ENCODE measurements at places on chromosomes 11 and 22. TPM values are rescaled to one million over a fixed set of nuclear protein-coding genes. Genes with fewer than 3 reads are reported as not detected.

LRRC10B gene
- total RNA-seq: 0.98 TPM

OR52I2 gene
- total RNA-seq: not detected

SLC22A8 gene
- not detected for total RNA-seq

CSNK2A3 gene
- total RNA-seq: not detected

NCR3LG1 gene
- 1.0 TPM for total RNA-seq

OR6A2 gene
- total RNA-seq: not detected

MPEG1 gene
- total RNA-seq: 9.8 TPM

ZP1 gene
- total RNA-seq: not detected

EMID1 gene
- total RNA-seq: 9.9 TPM

CSF2RB gene
- 14.1 TPM for total RNA-seq

BBOX1 gene
- total RNA-seq: 0.84 TPM

GRCh38 chr11:92397221-92397755, 172.7 kb downstream of the FAT3 start:
- DNase-seq: no peak

DNA sequence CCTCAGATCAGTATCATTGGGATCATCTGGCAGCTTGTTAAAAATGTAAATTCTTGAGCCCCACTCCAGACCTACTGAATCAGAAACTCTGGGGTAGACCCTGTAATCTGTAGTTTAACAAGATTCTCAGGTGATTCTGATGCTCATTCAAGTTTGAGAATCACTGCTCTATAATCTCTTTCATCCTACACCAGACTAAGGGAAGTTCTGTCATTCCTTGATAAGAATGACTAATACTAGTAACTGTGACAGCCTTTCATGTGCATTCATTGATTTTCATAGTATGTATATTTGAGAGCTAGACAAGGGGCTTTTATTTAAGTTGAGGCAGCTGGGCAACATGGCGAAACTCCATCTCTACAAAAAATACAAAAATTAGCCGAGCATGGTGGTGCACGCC, 30.0 kb downstream of the NAT10 start:
- DNase-seq: no peak

- DNase-seq: no peak
Measured at GRCh38 chr22:38314933-38315822, 2.1 kb downstream of the CSNK1E start.

DNA sequence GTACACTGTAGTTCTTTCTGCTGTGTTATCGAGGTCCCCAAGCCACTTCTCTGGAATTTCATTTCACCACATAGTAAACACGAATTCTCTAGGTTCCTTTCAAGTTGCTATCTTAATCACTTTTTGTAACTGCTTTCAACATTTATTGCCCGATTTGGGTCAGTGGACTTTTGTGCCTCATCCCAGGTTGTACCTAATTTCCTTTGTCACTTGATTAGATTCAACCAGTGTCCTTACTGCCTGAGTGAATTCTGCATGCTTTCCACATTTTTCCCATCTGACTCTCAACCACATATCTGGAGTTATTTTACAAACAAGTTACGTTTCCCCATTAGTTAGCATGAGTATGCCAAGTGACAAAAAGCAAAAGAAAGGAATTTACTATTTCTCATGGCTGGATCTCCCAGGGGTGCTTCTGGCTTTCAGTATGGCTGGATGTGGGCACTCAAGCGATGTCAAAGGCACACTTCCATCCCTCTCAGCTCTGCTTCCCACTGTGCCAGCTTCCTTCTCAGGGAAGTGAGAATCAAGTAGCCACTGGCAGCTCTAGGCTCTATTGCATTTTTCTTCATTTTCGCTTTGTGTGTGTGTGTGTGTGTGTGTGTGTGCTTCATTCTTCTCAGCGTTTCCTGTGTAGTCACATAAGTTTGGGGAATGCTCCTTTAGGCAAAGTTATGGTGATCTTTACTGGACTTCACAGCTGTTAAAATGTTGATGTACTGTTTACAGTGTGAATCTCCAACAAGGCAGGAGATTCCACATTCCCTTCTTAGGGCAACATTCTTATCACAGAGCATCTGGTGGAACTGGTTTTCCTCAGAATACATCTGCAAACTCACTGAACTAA, 128.9 kb downstream of the DBX1 start:
- DNase-seq: no peak

GRCh38 chr11:16612566-16613261, 125.7 kb upstream of the C11orf58 start:
- no peak for DNase-seq

DNA sequence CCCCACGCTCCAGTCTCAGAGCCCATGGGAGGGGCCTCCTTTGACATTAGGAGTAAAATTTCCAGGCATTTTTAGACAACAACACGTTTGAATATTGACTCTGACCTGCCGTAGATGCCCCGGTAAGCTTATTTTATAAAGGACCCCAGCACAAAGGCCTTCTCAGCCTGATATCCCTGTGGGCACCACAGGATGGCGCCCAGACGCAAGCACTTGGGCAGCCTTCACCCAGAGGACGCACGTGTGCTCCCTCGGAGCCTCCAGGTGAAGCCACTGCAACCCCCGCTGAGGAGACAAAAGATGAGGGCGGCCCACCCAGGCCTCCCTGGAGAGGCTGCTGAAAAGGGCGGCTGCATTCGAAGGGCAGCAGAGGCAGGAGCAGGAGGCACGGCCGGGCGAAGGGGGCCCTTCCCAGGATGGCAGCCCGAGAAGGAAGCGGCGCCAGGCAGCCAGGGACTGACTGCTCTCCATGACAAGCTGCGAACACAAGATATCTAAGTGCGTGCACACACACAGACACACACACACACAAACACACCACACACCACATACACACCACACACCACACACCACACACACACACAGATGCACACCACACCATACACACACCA, 15.2 kb upstream of the TH start:
- no peak for DNase-seq

- DNase-seq: no peak
Measured at GRCh38 chr11:120842195-120842594, 181.7 kb upstream of the TBCEL start.

DNA sequence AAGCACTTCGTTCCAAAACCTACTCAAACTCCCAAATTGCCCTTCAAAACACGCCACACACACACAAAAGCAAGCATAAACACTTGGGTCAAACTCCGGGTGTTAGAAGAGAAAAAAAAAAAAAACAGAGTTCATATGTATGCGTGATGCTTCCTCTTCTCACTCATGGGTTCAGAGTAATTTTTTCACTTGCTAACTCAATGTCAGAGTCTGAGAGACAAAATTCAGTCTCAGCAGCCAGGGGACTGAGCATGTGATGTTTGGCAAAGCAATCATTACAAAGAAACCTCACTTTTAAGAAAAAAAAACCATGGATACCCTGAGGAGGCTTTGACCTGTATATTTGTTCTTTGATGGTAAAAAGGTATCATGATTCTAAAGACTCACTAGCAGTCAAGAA, 461.7 kb downstream of the NTM start:
- no peak for DNase-seq

DNA sequence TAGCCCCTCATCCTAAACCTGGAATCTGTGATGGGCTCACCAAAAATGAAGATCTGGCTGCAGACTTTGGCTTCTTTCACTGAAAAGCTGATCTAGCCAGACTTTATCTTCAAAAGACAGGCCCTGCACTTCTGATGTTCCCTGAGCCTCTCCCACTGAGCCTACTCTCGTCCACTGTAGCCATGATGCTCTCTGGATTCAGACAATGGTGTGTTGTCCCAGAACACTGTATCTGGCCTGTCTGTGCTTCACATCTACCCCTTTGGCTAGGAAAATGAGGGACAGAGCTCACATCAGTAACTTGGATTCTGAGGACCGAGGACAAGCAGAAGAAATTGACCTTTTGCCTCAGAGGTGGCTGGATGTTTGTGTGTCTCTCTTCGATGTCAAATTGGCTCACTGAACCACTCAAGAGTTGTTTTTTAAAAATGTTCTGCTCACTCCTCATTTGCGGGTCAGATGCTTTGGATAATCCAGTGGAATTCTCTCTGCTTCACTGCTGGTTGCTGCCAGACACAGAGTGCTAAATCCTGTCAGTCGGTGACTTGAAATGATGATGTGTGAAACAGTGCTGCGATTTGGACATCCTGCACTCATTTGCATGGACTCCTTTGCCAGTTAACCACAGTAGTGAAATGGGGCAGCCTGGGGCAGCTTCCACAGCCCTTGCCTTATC, 67.5 kb downstream of the ARFGAP2 start:
- DNase-seq: no peak

- DNase-seq: no peak
Measured at GRCh38 chr11:13140028-13140870, 131.1 kb downstream of the RASSF10 start.

- no peak for DNase-seq
Measured at GRCh38 chr22:40976866-40977700, 25.9 kb downstream of the RBX1 start.

DNA sequence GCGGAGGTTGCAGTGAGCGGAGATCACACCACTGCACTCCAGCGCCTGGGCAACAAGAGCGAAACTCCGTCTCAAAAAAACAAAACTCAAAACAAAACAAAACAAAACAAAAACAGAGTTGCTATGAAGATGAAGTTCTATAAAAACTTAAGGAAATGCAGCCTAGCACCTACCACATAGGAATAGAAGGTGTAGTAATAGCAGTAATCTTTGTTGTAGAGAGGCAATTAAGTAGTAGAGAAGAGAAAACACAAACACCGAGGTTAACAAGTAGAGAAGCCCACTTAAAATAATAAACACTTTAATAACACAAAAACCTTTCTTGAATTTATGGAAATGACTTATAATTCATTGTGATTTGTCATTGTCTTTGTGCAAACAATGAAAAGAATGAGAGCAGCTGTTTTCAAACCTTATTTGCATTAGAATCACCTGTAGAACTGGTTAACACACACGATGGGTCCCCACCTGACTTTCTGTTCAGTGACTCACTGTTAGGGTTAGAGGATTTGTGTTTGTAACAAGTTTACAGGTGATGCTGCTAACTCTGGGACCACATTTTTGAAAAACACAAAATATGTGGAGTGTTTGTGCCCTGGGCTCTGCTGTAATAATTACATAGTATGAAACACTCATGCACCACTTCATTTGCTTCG, 43.1 kb downstream of the TYR start:
- no peak for DNase-seq

- DNase-seq: no peak
Measured at GRCh38 chr11:83222499-83222898, 29.0 kb downstream of the ANKRD42 start.

- no peak for DNase-seq
Measured at GRCh38 chr11:123163621-123164020, 31.4 kb downstream of the CLMP start.

- no peak for DNase-seq
Measured at GRCh38 chr22:49370627-49371301, 456.9 kb downstream of the BRD1 start.

DNA sequence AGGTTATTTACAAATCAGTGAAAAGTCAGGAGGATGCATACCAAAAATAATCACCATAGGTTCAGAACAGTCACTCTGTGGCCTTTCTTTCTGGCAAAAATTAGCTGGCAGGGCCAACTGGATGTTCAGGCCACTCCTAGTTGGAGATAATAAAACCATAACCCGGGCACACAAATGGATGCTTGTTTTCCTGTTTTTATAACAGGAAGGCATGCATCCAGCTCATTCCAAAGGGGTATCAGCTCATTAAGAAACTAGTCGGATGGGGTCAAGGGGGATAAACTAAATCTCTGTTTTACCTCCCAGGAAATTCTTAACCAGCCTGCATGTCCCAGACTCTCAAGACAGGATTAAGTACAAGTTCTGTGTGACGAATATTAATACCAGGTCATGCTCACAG, 81.0 kb downstream of the FBXO7 start:
- no peak for DNase-seq

GRCh38 chr22:25833091-25833490, 91.1 kb downstream of the MYO18B start:
- DNase-seq: no peak

GRCh38 chr11:121777056-121777455, 324.3 kb upstream of the SORL1-AS1 start:
- DNase-seq: no peak

GRCh38 chr22:39290724-39291161, 28.7 kb downstream of the RPL3 start:
- peak; percentile 66 for DNase-seq

DNA sequence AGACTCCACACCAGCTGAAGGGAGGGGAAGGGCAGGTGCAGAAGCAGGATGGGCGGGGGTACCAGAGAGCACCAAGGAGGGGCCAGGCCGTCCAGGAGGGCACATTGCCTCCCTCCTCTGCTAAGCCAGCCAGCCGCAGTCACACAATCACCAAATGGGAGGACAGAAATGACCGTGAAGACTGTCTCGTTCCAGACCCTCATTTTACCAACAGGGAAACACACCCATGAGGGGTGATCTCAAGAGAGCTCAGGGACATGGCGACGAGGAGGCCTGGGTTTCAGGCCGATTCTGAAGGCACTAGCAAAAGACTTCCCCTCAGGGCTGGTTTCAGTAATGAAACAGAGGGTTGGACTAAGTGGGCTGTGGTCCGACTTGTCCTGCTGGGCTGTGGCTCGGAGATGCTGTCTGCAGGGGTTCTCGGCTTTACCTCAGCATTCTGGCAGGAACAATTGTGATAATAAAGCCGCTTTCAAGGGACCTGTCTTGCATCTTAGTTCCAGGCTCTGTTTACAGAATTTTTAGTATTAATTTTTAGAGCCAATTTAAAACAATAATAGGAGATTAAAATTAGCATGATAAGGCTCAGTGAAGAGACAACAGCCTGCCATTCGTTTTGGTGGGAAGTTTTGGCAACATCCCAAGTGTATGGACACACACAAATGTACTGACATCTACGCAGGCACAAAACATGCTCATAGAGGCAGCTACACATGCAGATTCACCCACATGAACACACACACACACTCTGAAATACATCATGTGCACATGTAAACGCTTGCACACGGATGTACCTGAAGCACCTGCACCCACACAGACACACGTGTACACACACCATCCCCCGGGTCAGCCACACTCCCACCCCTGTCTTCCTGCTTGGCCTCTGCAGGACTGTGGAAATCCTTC, 2.0 kb upstream of the B3GAT1 start:
- DNase-seq: no peak

GRCh38 chr11:6391537-6392134, 1.4 kb downstream of the SMPD1 start:
- no peak for DNase-seq

GRCh38 chr22:34966980-34967565, 98.9 kb upstream of the ISX start:
- DNase-seq: no peak

DNA sequence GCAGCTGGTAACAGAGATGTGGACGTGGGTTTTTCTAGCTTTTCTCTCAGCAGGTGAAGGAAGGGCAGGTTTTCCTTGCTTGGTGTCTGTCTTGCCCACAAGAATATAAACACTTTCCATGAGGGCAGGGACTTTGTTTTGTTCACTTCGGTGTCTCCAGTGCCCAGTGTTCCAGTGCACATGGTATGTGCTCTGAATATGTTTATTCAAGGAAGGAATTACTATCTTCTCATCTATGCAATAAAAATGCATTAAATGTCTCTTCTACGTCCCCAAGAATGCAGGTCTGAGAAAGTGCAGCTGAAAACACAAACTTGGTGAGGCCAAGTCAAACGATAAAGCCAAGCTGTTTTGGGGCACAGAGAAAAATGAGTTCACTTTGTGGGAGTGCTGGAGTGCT, 56.3 kb upstream of the PLET1 start:
- no peak for DNase-seq
